Colonic mucosa (tissue), 4 donors: ENCODE measurements at places on chromosomes 2 and 18. TPM values are rescaled to one million over a fixed set of nuclear protein-coding genes. Genes with fewer than 3 reads are reported as not detected.

MYCN gene
- 1.5 TPM for total RNA-seq

- DNase-seq, result no peak
Measured at GRCh38 chr2:158664987-158665386, 130.1 kb upstream of the DAPL1 start.

DNA sequence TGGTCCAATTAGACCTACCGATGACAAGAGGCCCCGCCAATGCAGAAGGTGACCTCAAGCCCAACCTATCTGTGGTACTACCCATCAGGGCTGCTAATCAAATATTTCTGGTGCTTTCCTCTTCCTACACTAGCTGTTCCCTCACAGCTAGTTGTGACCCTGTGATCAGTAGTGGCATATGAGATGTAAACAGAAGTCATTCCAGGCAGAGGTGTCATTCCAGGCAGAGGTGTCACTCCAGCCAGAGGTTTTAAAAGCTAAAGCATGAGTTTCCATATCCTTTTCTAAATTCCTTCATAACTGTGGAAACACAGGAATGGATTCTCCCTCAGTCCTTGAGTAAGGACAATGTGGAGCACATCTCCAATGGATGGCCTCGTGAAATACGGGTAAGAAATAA is 110.9 kb upstream of the DNAJC10 start:
- no peak for DNase-seq

CABLES1 gene
- 4.2 TPM for total RNA-seq
